ENCODE measurements at places on chromosomes 1 and 21. TPM values are rescaled to one million over a fixed set of nuclear protein-coding genes. Genes with fewer than 3 reads are reported as not detected.

- no peak overlapping the region for H3K4me3 ChIP-seq
- no peaks in the 10 kb centered on the region for H3K36me3 ChIP-seq
- H3K27me3 ChIP-seq, result no peaks in the 10 kb centered on the region
- H3K4me1 ChIP-seq, result no peaks in the 10 kb centered on the region
- no peak for DNase-seq
- no peak overlapping the region for H3K27ac ChIP-seq
Observed at GRCh38 chr1:95435611-95436010, 201.6 kb downstream of the RWDD3 start.

DNA sequence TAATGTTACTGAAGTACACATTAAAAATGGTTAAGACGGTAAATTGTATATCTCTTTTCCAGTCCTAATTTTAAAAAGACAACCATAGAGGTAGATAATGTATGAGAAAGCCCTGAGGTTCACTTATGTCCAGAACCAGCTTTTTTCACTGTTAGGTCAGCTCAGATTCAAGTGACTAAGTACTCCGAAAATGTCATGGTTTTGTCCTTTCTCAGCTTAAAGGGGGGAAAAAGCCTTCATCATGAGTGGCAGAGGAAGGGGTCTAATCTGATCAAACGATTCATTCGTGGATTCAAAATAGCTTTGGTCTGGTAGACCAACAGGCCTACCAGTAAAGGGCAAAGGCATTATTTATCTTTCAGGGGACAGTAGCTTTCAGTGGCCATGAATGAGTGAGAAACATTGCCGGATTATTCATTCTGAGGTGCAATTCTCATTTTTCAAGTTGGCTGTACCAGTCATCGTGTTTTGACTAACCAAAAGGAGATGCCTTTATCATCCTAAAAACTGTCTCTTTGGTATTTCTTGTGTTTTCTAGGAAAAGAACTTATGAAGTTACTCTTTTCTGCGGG is 208.4 kb downstream of the HHIPL2 start:
- no peak for DNase-seq
- H3K4me1 ChIP-seq, result no peaks in the 10 kb centered on the region
- no peaks in the 10 kb centered on the region for H3K27me3 ChIP-seq
- H3K36me3 ChIP-seq, result no peaks in the 10 kb centered on the region
- H3K4me3 ChIP-seq, result no peak overlapping the region

The OLIG2 gene
- total RNA-seq, result 0.04 TPM

The SLC1A7 gene
- total RNA-seq, result not detected

DNA sequence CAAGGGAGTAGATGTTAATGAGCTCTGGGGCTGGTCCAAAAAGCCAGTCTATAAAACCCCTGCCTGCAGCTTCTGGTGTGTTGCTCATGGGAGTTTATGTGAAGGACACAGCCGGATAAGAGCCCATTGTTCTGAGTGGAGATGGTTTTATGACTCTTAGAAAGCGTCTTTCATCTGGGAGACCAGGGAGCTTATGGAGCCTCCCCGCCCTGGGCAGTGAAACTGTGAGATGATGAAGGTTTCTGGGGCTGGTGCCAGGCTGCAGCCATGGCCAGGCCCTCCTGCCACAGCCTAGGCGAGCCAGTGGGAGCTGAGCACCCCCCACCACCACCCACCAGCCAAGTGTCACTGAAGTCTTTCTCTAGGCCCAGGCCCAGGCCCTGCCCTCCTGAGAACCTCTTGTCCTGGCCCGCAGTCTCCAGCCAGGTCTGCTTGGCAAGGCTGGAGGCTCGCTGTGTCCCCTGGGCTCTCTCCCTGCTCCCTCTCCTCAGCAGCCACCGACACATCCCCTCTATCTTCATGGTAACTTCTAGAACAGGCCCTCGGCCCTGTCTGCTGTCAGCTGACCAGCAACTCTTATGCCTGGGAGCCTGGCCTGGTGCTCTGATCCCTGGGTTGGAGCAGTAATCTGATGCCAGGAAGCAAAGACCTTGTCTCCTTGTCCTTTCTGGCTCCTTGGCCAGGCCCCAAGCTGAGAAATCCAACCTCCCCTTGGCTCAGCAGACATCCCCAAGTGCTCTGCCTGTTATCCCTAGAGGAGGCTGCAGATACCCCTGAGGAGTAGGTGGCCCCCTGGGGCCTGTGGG is 7.6 kb upstream of the ARHGEF10L start:
- H3K27me3 ChIP-seq, result peaks cover 2% of the 10 kb centered on the region
- no peak overlapping the region for H3K4me3 ChIP-seq
- H3K4me1 ChIP-seq, result peaks cover 26% of the 10 kb centered on the region
- H3K27ac ChIP-seq, result peak overlapping the region; percentile 67
- peak; percentile 63 for DNase-seq

The TBX15 gene
- total RNA-seq, result 41.4 TPM

The AMY1C gene
- not detected for total RNA-seq

- H3K36me3 ChIP-seq, result no peaks in the 10 kb centered on the region
- no peak overlapping the region for H3K4me3 ChIP-seq
- DNase-seq, result no peak
- no peak overlapping the region for H3K27ac ChIP-seq
- H3K27me3 ChIP-seq, result peaks cover 20% of the 10 kb centered on the region
- H3K4me1 ChIP-seq, result peaks cover 15% of the 10 kb centered on the region
Observed at GRCh38 chr1:16076031-16076864, 2.8 kb upstream of the FAM131C start.

GRCh38 chr1:208885650-208886049 is 641.5 kb upstream of the PLXNA2 start:
- no peaks in the 10 kb centered on the region for H3K27me3 ChIP-seq
- no peak overlapping the region for H3K27ac ChIP-seq
- no peak overlapping the region for H3K4me3 ChIP-seq
- H3K36me3 ChIP-seq, result no peaks in the 10 kb centered on the region
- no peak for DNase-seq
- H3K4me1 ChIP-seq, result no peaks in the 10 kb centered on the region

The ATP5IF1 gene
- 72.7 TPM for total RNA-seq

The PADI4 gene
- 0.18 TPM for total RNA-seq

The PEF1 gene
- 34.2 TPM for total RNA-seq

GRCh38 chr1:92473781-92474495 is 12.8 kb downstream of the GFI1 start:
- H3K27ac ChIP-seq, result no peak overlapping the region
- H3K4me3 ChIP-seq, result no peak overlapping the region
- no peaks in the 10 kb centered on the region for H3K4me1 ChIP-seq

DNA sequence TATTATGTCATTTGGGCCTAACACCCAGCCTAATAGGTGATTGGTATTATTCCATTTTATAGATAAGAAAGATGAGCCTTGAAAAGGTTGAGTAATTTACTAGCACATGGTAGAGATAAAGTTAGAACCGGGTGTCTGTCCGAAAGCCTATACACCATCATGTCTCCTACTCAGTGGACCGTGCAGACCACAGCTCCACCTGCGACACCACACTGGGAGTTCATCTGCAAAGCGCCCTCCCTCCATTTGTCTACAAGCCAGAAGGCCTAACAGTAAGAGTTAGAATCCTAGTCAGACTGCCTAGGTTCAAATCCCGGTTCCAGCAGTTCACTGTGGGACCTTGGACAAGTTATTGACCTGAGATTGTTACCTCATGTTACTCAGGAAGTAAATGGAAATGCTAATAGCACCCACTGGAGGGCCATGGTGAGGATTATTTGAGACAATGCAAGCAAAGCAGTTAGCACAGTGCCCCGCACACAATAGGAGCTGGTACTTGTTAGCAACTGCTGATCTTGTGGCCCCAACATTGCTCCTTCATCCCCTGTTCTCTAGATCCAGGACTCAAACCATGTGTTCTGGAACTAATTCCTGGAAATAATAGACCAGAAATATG is 20.5 kb downstream of the ARMH1 start:
- DNase-seq, result no peak
- no peaks in the 10 kb centered on the region for H3K27me3 ChIP-seq
- H3K27ac ChIP-seq, result no peak overlapping the region
- H3K4me1 ChIP-seq, result no peaks in the 10 kb centered on the region

DNA sequence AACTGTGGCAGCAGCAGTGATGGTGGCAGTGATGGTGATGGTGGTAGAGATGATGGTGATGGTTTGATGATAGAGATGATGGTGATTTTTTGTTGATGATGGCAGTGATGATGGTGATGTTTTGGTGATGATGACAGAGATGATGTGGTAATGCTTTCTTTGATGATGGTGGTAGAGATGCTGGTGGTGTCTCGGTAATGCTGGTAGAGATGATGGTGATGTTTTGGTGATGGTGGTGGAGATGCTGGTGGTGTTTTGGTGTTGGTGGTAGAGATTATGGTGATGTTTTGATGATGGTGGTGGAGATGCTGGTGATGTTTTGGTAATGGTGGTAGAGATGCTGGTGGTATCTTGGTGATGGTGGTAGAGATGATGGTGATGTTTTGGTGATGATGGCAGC is 131.6 kb downstream of the NAV1 start:
- H3K4me1 ChIP-seq, result peaks cover 42% of the 10 kb centered on the region
- peaks cover 2% of the 10 kb centered on the region for H3K36me3 ChIP-seq
- no peak overlapping the region for H3K27ac ChIP-seq
- no peaks in the 10 kb centered on the region for H3K27me3 ChIP-seq
- H3K4me3 ChIP-seq, result no peak overlapping the region

DNA sequence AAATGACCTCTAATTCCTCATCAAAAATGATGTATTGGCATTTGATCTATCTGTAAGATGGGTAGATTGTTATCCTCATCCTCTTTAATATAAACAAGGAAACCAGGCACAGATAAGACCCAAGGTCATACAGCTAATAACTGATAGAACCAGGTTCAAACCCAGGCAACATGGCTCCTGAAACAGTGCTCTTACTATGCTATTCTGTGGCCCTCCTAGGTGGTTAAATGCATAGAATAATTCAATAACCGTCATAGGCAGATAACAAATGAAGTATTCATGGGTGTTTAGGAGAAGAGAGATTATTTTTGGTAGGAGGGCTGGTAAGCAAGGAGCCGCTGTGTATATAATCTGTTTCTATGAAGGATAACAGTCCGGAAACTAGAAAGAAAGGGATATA is 46.4 kb downstream of the DHX9 start:
- no peaks in the 10 kb centered on the region for H3K4me1 ChIP-seq
- no peak for DNase-seq
- H3K4me3 ChIP-seq, result no peak overlapping the region
- no peak overlapping the region for H3K27ac ChIP-seq
- H3K36me3 ChIP-seq, result peaks cover 48% of the 10 kb centered on the region

DNA sequence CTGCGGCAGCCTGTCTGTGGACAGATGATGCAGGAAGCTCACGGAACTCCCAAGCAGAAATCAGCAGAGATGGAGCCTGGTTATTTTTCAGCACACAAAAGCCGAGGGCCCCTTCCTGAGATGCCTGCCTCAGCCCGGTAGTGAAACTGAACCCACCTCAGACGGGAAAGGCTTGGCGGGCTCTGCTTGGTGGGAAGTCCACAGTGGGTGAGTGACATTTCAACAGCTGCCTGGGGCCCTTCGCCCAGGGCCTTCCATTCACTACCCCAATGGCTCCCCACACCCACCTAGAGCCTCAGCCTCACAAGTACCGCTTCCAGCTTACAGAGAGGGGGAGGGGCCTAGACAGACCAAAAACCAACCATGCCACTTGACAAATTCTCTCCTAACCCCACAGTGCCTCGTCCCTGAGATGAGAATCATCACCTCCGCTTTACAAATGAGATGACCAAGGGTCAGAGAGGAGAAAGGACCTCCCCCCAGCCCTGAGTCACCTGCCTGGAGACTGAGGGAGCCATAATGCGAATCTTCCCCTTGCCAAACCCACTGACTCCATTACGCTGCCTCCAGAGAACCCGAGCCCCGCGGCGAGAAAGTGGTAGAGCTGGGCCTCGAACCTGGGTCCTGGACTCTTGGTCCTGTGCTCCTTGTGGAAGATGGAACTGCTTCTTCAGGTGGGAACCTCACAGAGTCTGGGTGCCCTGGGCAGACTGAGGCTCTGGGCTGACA is 3.4 kb upstream of the ECE1 start:
- no peak overlapping the region for H3K4me3 ChIP-seq
- H3K4me1 ChIP-seq, result peaks cover 41% of the 10 kb centered on the region
- peaks cover 14% of the 10 kb centered on the region for H3K27me3 ChIP-seq
